DMS 273 treated with DMSO at 0.1 percent for 48 hours (cell line): ENCODE measurements at places on chromosomes 7 and 10.

- DNase-seq: no peak
These were observed 57.2 kb downstream of the CREB5 start for GRCh38 chr7:28469562-28469961.

DNA sequence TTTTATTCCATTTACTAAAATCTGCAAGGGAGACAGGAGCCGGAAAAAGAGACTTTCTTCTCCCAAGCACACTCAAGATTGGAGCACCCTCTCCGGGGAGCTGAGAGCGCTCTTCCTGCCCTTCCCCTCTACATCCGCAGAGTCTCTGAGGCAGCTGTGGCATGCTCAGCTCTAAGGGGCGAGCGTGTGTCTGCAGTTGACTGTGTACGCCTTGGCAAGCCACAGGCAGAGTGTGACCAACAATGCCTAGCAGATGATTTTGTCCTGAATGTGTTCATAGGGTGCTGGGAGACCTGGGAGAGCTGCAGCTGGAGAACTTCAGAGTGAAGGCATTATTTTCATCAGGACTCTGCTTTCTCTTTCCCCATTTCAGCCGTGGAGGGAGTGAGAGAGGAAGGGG is 20.7 kb downstream of the MTURN start:
- DNase-seq: no peak

DNA sequence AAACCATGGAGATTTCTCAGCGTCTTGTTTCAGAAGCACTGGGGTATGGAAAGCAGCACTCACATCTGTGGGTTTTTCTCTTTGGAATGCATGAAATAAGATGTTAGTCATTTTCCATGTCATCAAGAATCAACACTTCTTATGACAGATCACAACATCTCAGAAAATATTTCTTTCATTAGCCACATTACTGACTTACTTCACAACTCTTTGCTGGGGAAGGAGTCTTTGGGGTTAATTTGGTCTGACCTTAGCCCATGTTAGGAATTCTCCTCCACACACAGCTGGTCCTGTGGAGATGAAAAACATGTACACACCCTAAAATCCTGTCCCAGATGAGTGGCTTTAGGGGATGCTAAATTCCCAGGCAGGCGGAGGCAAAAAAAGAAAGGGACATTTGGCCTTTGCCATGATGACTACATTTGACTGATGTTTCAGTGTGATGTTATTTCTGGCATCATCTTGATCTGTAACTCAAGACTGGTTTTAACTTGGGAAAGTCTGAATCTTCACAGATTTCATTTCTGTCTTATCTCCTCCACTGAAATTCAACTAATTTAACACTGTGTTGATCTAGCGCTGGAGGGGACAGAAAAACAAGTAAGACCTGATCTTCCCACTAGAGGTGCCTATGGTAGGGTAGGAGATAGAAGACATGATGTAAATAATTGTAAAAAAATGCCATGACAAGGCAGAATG is 363.2 kb downstream of the PRPF18 start:
- DNase-seq: no peak

DNA sequence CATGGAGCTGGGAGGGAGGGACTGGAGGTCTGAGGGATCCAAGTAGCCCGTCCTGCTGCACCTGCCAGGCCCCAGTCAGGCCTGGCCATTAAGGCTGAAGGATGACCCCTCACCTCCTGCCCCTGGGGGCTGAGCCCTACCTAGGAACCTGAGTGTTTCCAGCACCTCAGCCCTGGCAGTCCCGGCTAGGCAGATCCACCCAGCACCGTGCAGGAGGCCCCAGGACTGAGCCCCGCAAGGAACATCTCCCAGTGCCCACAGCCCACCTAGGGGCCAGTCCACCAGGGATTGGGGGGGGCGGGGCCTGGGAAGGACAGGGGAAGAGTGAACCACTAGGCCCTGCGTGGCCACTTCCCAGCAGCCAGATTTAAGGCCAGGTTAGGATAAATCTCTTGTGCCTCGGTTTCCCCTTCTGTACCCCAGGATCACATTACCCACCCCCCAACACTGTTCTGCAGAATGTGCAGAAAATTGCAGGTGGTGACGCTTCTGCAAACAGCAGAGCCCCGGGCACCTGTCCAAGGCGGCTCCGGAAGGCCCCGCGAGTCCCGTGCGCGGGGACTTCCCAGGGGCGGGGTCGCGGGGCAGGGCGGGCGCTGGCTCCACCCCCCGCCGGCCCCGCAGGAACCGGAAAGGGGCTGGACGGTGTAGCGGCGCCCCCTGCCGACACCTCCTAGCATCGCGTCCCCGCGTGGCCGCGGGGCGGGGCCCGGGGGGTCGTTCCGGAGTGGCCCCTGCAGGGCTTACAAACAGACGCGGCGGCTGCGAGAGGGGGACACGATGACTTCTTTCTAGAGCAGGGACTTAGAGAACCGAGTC is 55.9 kb downstream of the PWWP2B start:
- no peak for DNase-seq

- no peak for DNase-seq
These were observed 65.2 kb upstream of the OIT3 start for GRCh38 chr10:72828294-72828693.

DNA sequence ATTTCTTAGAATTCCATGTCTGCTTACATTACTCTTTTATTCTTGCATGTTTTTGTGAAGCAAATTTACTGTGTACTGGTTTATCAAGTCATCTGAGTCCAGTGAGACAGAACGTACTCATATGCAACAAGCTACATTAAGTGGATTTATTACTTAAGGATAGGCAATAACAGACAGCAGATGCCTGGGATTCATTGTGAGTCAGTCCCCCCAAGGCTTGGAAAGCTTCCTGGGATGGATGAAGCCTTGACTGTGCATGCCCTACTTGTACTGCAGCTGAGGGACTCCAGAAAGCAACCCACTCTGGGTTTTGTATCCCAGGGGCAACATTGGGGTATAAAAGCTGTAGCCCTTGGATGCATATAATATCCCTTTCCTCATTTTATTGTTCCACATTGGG is 113.4 kb upstream of the RAB18 start:
- no peak for DNase-seq

DNA sequence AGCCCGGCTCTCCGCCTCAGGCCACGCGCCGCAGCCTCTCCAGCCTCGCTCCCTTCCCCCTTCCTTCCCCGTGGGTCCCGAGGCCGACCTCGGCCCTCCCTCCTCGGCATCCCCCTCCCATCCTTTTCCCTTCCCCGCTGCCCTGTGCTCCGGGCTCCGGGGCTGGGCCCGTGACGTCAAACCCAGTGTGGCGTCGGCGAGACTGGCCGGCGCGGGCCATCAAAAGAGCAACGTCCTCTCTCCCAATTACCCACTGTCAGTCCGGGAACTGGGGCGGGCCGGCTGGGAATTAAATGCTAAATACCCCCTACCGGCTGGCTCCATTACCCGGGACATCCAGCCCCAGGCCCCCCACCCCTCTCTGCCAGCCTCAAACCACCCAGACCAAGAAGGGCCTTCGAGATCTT is 2.6 kb upstream of the GATA3 start:
- DNase-seq: no peak

GRCh38 chr10:25530306-25530705 is 355.5 kb downstream of the GPR158 start:
- no peak for DNase-seq

- no peak for DNase-seq
These were observed 74.9 kb upstream of the STEAP1B start for GRCh38 chr7:22574754-22575520.
